Stimulated activated CD8-positive, alpha-beta memory T cell treated with anti-CD3 and anti-CD28 coated beads, Interleukin-7, amount 100 ng/mL, for 1 hour (primary cell): ENCODE measurements at places on chromosomes 6 and 20.

GRCh38 chr20:51768759-51769517, 748 bp upstream of the ATP9A start:
- no peak for DNase-seq

DNA sequence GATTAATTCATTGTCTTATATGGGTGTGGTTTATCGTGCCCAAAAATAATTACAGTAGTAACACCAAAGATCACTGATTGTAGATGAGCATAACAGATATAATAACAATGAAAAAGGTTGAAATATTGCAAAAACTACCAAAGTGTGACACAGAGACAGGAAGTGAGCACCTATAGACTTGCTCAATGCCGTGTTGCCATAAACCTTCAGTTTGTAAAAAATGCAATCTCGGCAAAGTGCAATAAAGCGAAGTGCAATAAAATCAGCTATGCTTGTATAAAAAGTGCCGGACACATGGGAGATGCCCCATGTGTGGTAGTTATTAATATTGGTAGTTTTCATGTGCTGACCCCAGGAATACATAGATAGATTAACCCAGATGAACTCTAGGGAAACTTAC, 192.6 kb downstream of the NRN1 start:
- no peak for DNase-seq

DNA sequence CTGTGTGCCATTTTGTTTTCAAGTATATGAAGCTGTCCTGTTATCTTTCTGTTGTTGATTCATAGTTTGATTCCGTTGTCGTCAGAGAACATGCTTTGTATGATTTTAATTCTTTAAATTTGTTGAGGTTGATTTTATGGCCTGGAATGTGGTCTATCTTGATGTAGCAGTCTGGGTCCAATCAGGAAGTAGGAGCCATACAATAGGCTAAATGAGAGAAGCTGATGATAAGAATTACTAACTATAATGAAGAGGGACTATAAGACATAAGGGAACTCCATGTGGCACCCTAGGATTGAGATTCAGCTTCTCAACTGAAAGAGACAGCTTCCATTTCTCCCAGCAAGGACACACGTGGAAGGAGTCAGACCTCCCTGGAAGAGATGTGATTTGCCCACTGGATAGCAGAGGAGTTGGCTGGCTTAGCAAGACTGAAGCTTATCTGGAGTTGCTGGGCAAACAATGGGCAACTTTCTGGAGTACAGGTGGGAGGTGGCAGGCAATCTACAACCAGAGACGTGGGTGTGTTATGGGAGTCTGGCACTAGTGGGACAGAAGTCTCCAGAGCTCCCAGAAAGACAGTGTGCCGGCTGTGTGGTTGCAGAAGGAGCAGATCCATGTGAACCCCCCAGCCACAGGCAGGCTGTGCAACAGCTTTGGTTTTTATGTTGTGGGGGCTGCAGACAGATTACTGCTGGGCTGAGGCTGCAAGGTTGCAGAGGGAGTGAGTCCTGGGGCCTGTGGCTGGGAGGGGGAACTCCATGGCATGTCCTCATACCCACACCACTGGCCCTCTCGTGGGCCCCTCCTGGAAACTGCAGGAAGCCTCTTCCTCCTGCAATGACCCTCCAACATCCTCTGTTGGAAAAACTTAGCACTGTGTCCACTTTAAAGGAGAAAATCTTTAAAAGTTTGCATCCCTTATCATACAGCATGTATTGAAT, 7.1 kb downstream of the ZNF831 start:
- DNase-seq = no peak

DNA sequence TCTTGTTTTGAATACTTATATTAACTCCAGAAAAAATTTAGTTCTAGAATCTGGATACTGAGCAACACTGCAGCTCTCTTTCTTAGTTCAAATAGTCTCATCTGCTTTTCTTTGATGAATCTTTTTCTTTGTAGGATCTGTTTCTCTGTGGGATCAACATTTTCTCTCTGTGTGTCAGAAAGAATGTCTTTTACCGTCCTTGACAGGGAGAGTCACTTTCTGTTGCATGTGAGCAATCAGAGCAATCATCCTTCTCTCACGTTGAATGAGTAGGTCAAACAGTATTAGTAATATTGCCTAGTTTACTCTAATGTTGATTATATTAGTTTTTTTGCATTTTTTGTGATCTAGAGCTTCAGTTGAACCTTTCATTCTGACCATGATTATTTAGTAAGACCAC, 130.9 kb downstream of the TRMT11 start:
- no peak for DNase-seq

GRCh38 chr6:143961066-143961465, 47.0 kb downstream of the PLAGL1 start:
- DNase-seq = no peak

DNA sequence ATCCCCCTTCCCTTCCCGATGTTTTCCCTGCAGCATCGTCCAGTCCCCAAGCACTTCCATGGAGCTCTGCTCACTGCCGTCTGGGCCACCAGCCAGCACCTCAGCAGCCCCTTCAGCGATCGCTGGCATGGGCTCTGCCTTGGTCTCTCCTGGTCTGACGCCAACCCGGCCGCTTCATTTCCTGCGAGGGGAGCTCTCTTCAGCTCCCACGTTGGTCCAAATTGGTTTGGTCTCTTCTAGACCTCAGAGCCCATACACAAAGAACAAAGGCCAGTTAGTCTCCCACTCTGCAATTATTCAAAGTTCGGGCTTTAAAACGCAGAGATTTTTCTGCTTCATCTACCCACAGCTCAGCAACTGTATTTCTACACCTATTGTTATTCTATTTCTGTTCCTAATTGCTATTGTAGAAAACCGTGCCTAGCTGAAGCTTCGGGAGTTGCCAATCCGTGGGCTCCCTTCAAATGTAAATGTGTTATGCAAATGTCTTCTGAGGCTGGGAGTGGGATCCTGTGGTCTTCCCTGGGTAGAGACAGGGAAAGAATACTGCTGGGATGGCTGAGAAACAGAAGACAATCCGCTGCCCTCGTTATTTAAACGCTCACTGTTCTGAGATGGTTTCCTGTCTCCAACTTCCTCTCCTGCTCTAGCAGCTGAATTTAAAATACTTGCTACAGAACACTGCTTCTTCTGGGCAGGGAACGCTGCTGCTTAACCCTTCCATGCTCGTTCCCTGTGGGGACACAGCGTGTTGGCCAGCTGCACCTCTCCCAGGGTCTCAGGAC, 154.2 kb upstream of the QKI start:
- DNase-seq = no peak

- DNase-seq = no peak
Observed at GRCh38 chr6:108734271-108734922, 113.8 kb upstream of the ARMC2 start.

GRCh38 chr6:18997375-18997826, 610.3 kb downstream of the RNF144B start:
- DNase-seq = no peak

DNA sequence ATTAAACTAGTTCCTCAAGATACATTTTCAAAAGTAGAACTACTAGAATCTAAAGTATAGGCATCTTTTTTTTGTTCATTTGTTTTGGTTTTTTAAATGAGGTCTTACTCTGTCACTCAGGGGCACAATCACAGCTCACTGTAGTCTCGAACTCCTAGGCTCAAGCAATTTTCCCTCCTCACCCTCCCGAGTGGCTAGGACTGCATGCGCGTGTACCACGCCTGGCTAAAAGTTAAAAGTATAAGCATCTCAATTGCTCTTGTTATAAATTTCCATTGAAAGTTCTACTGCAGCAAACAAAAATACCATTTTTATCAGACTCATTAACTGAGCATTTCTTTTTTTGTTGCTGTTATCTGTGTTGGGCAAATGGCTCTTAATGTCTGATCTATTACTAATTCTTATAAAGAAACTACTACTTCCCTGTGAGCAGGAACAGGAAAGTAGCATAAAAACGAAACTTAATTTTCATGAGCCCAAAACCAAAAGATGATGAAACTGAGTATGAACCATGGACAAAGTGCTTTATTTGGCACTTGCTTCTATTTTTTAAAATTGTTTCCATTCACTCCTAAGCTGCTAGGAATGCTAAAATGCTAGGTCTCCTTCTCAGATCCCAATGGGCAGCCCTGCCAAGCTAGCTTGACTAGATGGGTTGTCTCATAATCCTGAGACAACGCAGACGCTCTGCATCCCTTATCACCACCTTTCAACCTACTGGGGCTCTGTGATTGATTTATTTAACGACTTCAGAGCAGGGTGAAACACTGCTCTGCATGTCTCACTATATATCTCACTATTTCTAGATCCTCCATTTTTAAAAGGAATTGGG, 36.9 kb downstream of the TRPC4AP start:
- DNase-seq = no peak

DNA sequence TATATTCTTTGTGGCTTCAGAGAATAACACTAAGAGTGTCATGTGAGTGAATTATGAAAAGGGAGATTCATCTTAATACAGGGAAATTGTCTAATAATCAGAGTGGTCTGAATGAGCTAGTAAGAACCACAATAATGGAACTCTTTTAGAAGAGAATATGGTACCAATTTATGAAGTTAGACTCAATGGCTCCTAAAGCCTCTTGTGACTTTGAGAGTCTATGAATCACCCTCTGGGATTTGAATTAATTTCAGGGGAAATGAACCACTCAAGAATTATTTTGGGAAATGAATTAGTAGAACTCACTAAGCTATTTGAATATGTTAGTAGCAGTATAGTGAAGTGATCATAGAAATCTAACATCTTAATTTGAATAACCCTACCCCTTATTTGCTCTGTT, 14.3 kb downstream of the PCMT1 start:
- DNase-seq = no peak

DNA sequence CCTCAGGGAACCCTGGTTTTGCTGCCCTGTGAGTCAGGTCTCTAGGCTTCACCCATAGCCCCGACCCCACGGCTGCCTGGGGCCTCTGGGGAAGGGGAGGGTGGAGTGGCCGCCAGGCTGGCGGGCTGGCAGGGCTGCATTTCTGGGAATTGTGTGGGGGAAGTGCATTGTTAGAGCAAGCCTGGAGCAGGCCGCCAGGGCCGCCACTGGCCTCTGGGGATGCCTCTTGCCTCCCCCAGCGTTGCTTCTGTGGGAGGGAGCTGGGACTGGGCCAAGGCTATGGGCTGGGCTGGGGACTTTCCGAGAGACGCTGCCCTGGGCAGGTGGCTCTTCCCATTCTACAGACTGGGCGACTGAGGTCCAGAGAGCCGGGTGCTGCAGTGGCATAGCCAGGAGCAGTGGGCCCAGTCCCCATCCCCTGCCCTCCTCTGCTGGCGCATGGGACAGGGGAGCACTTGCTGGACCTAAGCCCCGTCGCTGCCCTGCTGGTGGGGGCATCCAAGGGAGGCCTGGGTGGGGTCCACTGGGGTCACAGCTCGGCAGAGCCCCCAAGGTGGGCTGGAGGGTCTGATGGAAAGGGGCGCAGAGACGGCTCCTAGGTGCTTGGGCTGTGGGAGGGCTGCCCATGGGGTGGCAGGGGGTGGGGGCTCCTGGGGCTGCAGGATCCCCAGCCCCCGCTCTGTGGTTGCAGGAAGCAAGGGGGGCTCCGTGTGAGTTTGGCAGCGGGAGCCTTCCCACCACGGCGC, 6.6 kb upstream of the SOX18 start:
- no peak for DNase-seq

DNA sequence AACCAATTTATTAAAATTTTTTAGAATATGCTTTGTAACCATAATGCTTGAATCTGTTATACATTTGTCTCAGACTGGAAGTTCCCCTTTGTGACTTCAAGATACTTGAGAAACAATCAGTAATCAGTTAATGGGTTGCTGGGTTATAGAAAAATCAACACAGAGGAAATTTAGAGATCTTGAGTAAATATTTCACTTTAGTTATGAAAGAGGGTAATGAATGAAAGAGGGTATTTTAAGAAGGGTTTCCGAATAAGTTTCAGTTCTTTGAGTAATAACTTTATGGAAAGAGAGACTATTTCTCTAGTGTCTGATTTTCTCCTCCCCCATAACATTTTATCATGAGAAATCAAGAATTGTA, 21.4 kb downstream of the ZFAND3 start:
- no peak for DNase-seq

DNA sequence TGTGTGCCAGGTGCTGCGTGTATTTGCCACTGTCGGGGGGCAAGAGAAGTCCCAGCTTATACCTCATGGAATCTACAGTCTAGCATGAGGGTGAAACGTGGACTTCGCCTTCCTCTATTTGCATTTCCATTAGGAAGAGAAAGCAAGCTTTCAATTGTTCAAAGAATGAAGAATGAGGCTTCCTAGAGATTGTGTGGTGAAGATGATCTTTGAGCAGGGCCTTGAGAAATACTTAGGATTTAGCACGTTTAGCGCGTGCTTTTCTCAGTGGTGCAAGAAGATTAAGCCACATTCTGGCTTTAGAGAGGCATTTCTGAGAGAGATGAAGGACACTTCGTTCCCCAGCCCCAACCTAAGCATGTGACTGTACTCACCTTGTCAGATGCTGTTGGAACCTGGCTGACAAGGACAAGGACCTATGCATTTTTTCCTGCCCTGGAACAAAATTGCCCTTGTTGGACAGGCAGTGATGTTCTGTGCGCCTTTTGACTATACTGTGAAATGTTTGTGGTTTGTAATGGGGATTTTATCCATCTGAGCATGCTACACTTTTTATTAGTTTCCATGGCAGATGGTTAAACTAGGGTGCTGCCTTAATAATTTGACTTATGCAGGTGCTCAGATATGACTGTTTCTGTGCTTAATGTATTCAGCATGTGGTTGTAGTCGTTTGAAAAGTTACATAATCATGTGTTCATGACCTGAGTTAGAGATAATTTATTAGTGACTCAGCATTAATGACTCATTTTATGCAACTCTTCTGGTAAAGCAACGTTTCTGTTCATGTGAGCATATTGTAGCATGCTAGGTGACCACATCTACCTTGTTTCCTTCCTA, 10.7 kb downstream of the TULP4 start:
- DNase-seq = no peak

- DNase-seq = no peak
Observed at GRCh38 chr6:167543602-167544497, 219.0 kb downstream of the TTLL2 start.

DNA sequence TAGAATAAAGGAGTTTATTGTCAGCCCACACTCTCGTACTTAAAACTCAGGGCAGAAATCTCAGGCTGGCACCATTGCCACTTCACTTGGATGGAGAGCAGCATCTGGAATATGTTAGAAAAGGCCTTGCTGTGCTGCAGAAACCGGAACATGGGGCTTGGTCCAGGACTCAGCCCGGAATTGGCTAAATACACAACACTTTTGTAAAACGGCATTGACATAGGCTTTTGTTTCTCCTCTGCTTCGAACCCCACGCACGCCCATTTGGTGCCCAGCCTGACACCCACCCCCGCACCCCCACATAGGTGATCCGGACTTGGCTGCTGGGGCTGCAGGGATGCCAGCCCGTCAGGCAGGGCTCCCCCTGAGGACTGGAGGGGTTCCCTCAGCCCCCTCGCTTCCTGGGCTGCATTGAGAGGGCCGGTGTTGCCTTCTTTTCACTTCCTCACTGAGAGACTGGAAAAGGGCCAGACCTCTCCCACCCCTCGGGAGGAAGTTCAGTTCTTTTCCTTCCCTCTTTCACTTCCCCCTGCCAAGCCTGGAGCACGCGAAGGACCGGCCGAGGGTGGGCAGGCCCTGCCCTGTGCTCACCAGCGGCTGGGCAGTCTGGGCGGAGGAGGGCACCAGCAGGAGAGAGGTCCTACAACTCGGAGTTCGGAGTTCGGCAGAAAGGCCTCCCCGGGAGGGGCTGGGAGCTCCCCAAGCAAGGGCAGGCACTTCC, 17.9 kb upstream of the CST3 start:
- no peak for DNase-seq

- no peak for DNase-seq
Observed at GRCh38 chr6:137412562-137412961, 81.6 kb downstream of the OLIG3 start.

GRCh38 chr20:44171775-44172571, 15.0 kb downstream of the JPH2 start:
- DNase-seq = no peak
